ENCODE measurements at places on chromosomes 7 and 10. TPM values are rescaled to one million over a fixed set of nuclear protein-coding genes. Genes with fewer than 3 reads are reported as not detected.
A peak's percentile ranks its signal among the peaks of the same experiment; 100 is the strongest.

DNA sequence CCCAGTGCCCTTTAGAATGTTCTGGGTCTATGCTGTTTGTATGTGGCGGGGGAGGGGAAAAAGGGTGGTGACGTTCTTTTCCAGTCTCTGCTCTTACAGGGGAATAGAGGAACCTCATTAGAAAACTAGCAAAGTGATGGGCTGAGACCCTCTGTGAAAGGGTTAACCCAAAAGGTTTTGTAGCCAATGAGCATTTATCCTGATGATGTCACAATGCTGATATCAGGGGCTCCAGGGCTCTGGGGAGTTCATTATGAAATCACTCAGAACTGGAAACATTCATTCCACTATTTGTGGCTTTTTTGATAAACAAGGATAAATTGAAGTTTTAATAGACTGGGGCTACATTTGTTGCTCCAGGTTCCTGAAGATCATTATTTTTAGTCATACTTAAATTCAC lies 71.7 kb downstream of the ARID5B start:
- no peak overlapping the region for H3K27ac ChIP-seq
- H3K4me1 ChIP-seq: peaks cover 26% of the 10 kb centered on the region
- DNase-seq: no peak
- no peaks in the 10 kb centered on the region for H3K36me3 ChIP-seq
- no peaks in the 10 kb centered on the region for H3K27me3 ChIP-seq
- H3K4me3 ChIP-seq: no peak overlapping the region

DNA sequence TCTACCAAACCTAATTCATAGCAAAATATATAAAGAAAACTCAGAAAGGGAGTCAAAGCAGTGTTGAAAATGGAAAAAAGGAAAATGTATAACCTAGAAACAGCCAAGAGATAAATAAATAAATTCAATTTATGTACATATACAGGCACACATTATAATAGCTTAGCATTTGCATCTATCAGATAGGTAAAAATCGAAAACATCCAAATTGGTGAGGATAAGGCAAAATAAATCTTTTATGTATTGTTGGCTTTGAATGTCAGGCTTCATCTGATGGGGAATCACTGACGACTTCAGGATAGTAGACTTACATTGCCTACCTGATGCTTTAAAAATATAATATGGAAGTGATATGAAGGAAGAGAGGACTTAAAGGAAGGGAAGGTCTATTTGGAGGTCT lies 20.6 kb upstream of the CHRM2 start:
- no peaks in the 10 kb centered on the region for H3K27me3 ChIP-seq
- H3K27ac ChIP-seq: no peak overlapping the region
- no peak overlapping the region for H3K4me3 ChIP-seq

Gene TUBAL3
- not detected for total RNA-seq

Gene OR2A1
- 0.15 TPM for total RNA-seq

DNA sequence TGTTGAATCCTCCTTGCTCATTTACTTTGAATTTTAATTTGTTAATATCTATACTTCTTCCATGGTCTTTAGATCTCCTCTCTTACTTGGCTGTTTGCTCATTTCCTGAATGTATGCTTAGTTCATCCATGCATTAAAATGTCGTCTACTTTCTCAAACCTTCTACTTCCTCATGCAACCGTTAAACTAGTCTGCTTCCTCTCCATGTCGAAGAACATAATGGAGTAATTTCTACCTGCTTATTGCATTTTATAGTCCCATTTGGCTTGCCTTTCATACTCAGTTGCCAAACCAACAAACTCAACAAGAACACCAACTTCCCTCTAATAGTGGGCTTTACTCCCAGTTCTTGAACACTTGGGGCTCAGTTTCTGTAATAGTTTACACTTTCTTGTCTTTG lies 43.8 kb upstream of the SEMA3D start:
- no peaks in the 10 kb centered on the region for H3K27me3 ChIP-seq
- no peak overlapping the region for H3K27ac ChIP-seq
- H3K4me3 ChIP-seq: no peak overlapping the region

Gene PCGF5
- total RNA-seq: 47.6 TPM

Gene SEC24C
- 71.4 TPM for total RNA-seq

DNA sequence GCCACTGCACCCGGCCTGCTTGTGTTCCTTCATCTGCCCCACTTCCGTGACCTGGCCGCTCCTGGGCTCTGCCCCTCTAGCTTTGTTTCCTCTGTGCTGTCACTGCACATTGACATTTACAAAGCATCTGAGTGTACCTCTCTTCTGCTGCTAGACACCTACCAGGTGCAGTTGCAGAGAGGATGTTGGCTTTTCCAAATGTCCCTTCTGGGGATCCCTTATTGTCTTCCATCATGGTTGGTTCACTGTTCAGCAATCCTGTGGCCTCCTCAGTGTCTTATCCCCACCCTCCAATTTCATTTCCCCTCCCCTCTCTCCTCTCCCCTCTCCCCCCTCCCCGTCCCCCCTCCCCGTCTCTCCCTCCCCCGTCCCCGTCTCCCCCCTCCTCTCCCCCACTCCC lies 13.8 kb downstream of the VWA2 start:
- no peaks in the 10 kb centered on the region for H3K36me3 ChIP-seq
- H3K4me1 ChIP-seq: peaks cover 7% of the 10 kb centered on the region
- DNase-seq: no peak
- H3K4me3 ChIP-seq: no peak overlapping the region
- no peaks in the 10 kb centered on the region for H3K27me3 ChIP-seq
- H3K27ac ChIP-seq: no peak overlapping the region

Gene PIK3CG
- 14.9 TPM for total RNA-seq

- no peaks in the 10 kb centered on the region for H3K36me3 ChIP-seq
- DNase-seq: no peak
- H3K27ac ChIP-seq: no peak overlapping the region
- no peak overlapping the region for H3K4me3 ChIP-seq
- no peaks in the 10 kb centered on the region for H3K27me3 ChIP-seq
- H3K4me1 ChIP-seq: no peaks in the 10 kb centered on the region
These were observed 35.7 kb downstream of the LHPP start for GRCh38 chr10:124497196-124497881.

Gene C7orf57
- 1.6 TPM for total RNA-seq

GRCh38 chr10:122264931-122265330 lies 6.2 kb upstream of the BTBD16 start:
- H3K36me3 ChIP-seq: peaks cover 13% of the 10 kb centered on the region
- no peak for DNase-seq
- no peak overlapping the region for H3K4me3 ChIP-seq
- H3K27ac ChIP-seq: no peak overlapping the region
- H3K4me1 ChIP-seq: peaks cover 5% of the 10 kb centered on the region
- no peaks in the 10 kb centered on the region for H3K27me3 ChIP-seq

DNA sequence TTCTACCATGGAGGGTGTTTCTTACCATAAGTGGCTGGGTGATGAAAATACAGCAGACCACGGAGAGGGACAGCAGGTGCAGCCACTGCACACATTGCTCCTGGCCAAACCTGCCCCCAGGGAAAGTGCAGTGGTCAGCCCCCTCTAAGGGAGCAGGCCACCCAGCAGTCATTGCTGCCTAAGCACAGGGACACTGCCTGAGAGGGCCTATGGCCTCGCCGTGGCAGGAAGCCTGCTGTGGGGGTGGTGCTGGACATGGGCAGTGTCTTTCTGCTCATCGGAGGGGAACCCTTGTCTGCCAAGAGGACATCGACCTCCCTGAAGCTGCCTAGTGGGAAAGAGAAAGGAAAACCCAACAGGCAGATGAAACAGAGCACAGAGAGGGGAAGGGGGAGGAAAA lies 118.3 kb downstream of the PKD1L1 start:
- H3K27ac ChIP-seq: no peak overlapping the region
- no peaks in the 10 kb centered on the region for H3K27me3 ChIP-seq
- no peaks in the 10 kb centered on the region for H3K36me3 ChIP-seq
- H3K4me3 ChIP-seq: no peak overlapping the region
- H3K4me1 ChIP-seq: no peaks in the 10 kb centered on the region

DNA sequence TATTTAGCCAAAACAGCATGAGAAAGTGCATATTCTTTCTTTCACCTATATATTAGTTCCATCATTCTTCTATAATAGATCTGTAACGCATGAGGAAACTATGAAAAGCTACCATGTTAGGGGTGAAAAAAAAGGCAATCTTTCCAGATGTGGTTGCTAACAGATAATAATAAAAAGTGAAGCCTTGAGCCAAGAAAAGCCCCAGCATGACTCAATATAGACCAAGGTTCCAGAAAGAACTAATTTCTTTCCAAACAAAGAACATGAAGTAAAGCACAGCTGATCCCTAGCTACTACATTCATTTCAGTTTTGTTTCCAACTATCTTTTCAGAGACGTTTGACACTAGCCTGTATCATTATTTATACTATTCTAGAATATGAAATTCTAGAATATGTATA lies 16.4 kb downstream of the ARL4A start:
- no peaks in the 10 kb centered on the region for H3K27me3 ChIP-seq
- no peaks in the 10 kb centered on the region for H3K4me1 ChIP-seq
- H3K27ac ChIP-seq: no peak overlapping the region
- no peaks in the 10 kb centered on the region for H3K36me3 ChIP-seq

Gene LRRC17
- total RNA-seq: 1.5 TPM

- H3K27me3 ChIP-seq: peaks cover 94% of the 10 kb centered on the region
- peaks cover 46% of the 10 kb centered on the region for H3K4me1 ChIP-seq
These were observed 3.6 kb downstream of the HOXA13 start for GRCh38 chr7:27196287-27196767.

- peaks cover 71% of the 10 kb centered on the region for H3K4me1 ChIP-seq
- H3K27me3 ChIP-seq: no peaks in the 10 kb centered on the region
- peak overlapping the region; percentile 77 for H3K27ac ChIP-seq
- DNase-seq: no peak
- H3K4me3 ChIP-seq: no peak overlapping the region
These were observed 2.4 kb upstream of the MYO1G start for GRCh38 chr7:44981035-44981706.

Gene FAS
- total RNA-seq: 35.7 TPM
